Stimulated activated CD8-positive, alpha-beta memory T cell treated with anti-CD3 and anti-CD28 coated beads, Interleukin-7, amount 100 ng/mL, for 24 hours (primary cell): ENCODE measurements at places on chromosomes 6 and 20.

- DNase-seq, result no peak
These were observed 88.4 kb upstream of the B3GAT2 start for GRCh38 chr6:71045296-71045695.

- no peak for DNase-seq
These were observed 48.1 kb downstream of the SLC22A3 start for GRCh38 chr6:160396292-160396691.

DNA sequence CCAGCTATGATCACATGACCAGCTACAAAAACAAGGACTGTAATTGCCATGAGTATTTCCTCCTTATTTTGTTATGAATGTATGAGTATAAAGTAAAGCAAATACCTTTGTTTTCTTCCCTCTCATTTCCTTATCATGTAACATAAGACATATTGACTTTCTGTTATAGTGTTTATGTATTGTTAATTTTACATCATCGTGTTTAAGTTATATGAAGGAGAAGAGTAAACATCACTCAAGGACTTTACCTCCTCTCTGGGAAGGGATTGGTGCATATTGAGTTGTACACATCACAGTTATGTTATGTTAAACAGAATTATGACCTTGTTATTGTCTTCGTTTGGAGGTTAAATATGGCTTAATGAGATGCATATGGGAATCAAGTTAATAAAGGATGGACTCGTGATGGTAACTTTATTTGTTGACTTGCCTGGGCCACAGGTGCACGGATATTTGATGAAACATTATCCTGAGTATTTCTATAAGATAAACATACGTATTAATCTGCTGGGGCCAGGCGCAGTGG lies 57.3 kb upstream of the CNKSR3 start:
- DNase-seq, result no peak

DNA sequence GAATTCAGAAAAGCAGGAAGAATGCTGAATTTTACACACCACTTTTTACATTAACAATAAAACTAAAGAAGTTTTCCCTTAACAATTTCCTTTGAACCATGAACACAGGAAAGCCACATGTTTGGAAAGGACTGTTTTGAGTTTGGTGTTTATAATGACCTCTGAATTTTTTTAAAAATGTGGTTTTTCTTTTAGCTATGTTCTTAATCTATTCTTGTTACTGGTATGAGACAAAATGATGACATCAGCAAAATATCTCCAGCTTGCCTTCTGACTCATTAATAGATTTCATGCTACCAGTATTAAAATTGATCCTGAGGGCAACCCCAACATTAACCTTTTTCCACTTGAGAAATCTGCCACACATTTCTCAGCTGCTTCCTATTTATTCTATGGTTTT lies 217.5 kb upstream of the THEMIS start:
- DNase-seq, result no peak

DNA sequence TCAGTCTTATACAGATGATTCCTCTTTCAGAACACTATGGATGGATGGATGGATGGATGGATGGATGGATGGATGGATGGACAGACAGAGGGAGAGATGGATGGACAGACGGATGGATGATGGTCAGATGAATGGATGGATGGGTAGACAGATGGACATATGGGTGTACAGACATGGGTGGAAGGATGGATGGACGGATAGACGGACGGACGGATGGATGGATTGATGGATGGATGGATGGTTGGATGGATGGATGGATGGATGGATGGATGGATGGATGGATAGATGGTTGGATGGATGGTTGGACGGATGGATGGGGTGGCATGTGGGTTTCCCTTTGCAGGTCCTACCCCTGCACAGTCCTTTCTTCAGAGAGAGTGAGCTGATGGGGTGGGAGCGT lies 320.7 kb downstream of the CDH4 start:
- DNase-seq, result no peak

DNA sequence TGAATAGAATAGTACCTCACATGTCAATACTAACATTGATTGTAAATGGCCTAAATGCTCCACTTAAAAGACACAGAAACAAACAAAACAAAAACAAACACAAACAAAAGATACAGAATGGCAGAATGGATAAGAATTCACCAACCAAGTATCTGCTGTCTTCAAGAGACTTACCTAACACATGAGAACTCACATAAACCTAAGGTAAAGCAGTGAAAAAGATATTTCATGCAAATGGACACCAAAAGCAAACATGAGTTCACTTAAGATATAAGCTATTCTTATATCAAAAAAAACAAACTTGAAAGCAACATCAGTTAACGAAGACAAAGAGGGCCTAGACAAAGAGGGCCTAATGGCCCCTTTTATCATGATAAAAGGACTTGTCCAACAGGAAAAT lies 47.3 kb upstream of the ZNF133 start:
- DNase-seq, result no peak

GRCh38 chr20:4325548-4326187 lies 310.3 kb upstream of the RNF24 start:
- DNase-seq, result no peak

GRCh38 chr6:66526061-66526460 lies 819.0 kb upstream of the EYS start:
- DNase-seq, result no peak

GRCh38 chr20:34675561-34675960 lies 1.3 kb downstream of the PIGU start:
- no peak for DNase-seq

DNA sequence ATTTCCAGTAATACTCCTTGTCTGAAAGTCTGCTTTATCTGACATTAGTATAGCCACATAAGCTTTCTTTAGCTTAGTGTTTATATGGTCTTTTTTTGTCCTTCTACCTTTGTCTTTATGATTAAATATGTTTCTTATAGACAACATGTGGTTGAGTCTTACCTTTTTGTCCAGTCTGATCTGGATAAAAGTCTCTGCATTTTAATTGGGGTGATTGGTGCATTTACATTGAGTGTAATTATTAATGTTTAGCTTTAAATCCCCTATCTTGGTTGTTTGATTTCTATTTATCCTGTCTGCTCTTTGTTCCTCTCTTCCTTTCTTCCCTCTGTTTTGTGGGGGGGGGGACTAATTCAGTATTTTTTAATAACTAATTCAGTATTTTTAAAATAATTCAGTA lies 32.0 kb downstream of the CCDC167 start:
- DNase-seq, result no peak

DNA sequence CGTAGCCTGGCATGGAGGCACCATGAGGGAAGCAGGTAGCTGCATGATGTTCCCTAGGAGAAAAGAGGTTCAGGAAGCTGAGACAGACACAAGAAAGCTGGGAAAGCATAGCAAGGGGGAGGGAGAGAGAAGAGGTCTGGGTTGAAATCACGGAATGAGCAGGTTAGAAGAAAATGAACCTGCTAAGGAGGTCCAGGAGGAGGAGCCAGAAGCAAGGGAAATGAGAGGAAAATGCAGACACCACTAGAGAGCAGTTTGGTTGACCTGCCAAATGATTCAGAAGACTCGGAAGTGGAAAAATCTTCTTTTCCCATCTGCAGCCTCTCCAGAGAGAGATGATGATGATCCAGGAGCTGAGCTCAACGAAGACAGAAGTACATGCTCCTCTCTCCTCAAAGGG lies 70.9 kb downstream of the VIP start:
- DNase-seq, result no peak

DNA sequence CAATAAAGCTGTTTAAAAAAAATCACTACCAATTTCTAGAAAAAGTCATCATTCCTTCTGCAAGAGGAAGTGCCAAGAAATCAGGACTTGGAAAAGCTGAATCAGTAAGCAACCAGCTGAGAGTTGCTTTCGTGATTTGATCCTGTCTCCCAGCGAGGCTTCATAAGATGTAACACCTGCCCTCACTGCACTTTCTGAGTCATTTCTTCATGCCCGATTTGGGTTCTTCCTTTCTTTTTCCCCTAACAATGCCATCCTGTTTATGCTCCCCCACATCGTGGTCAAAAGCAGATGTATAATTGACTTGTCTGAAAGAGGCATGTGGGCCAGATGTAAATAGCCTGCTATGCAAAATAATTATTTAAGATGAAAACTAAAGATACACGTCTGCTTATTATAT lies 52.1 kb downstream of the RIPOR2 start:
- no peak for DNase-seq

DNA sequence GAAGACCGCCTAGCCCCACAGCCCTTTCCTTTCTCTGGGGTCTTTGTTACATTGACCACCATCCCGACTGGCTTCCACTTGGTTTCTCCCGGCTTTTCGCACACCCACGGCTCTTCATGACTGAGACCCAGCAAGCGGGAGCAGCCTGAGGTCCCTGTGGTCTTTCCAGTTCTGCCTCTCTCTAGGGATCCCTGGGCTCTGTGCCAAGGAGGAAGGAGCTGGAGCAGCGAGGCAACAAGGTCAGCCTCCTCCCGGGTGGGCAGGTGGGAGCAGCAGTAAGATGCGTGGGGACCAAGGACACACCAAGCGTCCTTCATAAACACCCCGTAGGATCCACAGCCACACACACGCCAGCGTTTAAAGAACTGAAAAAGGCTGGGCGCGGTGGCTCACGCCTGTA lies 29.6 kb upstream of the MRGBP start:
- no peak for DNase-seq

GRCh38 chr6:11815231-11815630 lies 36.6 kb upstream of the ADTRP start:
- DNase-seq, result no peak

GRCh38 chr6:56772737-56773184 lies 130.1 kb upstream of the DST start:
- no peak for DNase-seq

- DNase-seq, result no peak
These were observed 21.1 kb downstream of the CDC40 start for GRCh38 chr6:110201151-110201884.

- no peak for DNase-seq
These were observed 122.6 kb upstream of the MLN start for GRCh38 chr6:33926451-33926850.

- DNase-seq, result no peak
These were observed 7.2 kb downstream of the TPBG start for GRCh38 chr6:82370788-82371187.

DNA sequence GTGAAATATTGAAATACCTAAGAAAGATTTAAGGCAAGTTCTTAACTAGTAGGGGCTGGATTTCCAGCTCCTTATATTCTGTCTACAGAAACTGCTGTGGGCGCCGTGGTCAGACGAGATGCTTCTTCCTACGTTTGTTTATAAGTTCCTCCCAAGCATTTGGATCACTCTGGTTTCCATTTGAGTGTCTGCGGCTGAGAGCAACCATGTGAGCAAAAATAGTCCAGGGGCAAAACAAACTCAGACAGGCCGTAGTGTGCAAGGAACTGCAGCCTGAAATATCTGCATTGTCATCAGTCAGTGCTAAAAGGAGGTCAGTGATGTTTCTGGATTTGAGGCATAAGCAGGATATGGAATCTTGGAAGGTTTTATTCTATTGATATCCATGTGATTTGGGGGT lies 485.9 kb upstream of the JAG1 start:
- DNase-seq, result no peak

DNA sequence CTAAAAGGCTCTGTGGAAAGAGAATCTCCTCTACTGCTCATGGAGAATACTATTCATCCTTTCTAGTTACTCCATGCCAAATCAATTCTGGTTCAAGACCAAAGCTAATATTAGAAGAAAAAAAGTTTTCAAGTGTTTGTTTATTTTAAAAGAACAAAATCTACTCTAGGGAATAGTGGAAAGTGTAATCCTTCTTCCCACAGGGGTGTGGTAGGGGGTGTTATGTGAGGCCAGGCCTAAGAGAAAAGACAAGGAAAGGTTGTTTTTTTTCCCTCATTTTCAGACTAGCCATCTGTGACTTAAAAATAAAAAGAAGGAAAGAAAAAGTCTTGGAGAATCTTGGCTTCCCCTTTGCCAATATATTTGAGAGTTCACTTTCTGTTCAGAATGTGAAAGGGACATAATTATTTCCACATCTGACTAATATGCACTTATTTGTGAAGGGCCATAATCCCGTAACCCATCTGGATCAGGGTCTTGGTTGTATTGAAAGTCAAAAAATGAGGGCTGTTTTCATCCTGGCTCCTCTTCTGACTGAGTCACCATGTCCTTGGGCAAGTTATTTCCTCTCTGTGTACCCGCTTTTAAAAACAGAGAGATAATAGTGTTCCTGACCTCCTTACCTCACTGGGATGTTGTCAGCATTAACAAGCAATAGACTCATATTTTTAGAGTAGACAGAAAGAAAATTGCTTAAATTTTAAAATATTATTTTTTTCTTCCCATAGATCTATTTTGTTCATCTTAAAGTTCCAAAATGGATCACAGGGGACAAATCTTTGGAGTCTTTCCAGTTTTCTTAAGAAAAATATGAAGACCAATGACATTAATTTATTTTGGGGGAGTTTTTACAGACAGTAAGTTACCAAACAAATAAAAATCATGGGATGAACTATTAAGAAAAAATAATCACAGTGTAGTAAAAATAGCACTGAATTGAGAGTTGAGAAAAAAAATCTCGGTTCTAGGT lies 233.7 kb downstream of the IBTK start:
- no peak for DNase-seq

DNA sequence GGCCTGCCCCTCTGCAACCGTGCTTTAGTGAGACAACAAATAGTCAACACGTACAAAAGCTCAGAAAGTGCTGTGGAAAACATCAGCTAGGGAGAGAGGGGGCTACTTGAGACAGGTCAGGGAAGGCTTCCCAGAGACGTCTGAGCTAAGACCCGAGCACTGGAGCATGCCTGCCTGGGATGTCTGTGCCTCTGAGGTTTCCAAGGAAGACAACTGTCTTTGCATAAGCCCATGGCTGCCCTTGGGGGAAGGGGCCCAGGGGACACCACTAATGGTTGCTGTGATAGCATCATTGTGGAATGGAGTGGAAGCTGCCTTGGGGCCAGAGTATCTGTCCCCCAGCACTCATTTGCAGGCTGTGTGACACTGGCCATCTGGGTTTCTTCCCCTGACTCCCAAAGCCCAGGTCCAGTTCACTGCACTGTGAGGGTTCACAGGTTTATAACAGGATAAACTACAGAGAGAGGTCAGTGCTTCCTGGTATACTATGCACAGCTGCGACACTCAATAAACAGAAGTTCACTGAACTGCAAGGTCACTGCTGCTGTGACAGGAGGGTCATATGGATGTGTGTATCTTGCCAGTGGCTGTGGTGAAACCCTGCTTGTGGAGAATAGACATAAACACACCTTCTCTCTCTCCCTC lies 1.5 kb upstream of the ARFGEF2 start:
- DNase-seq, result no peak

DNA sequence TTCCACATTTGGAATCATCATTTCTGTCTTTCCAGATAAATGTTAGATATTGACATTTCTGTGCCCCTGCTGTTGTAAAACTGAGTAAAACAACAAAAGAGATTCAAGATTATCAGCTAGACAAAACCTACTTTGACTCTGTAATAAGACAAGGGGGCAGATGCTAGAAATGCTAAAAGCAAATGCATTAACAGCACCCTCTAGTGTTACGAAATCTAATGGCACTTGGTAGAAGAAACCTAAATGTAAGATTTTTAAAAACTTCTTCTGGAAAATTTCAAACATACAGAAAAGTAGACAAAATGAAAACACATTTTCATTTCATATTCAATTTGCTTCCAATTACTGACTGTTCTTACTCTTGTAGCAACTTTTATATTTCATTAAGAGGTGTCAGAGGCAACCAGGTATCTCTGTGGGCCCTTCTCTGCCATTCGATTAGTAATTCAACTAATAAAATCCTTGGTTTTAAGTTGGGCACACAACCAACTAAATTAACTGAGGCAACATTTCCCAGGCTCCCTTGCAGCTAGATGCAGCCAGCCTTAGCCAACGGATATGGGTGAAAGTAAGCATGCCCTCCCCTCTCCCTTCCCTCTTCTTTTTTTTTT lies 45.0 kb downstream of the SLC23A2 start:
- DNase-seq, result no peak

GRCh38 chr6:156256161-156256560 lies 521.0 kb upstream of the ARID1B start:
- no peak for DNase-seq
